ENCODE measurements at places on chromosomes 5 and 9.

- no peak for DNase-seq
These were observed 276.7 kb downstream of the AUH start for GRCh38 chr9:91084896-91085516.

DNA sequence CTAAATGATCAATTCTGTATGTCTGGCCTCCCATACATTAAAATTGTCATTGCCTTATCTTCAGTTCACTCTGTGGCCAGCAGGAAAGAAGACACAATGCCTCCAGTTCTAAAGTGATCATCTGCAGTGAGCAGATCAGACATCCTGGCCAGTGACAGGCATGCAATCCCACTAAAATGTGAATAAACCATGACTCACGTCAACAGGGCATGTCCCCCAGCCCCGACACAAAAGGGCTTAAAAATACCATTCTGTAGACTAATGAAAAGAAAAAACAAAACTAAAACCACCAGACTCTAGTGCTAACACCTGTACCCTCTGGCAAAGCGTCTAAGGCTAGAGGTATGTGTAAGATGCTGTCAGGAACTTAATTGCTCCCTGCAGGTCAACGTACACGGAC is 38.5 kb downstream of the DDX31 start:
- no peak for DNase-seq

- peak; percentile 19 for DNase-seq
These were observed 29.2 kb upstream of the SEMA4D start for GRCh38 chr9:89527084-89527483.

- DNase-seq, result peak; percentile 29
These were observed 33.9 kb upstream of the FOXB2 start for GRCh38 chr9:76985581-76985980.

- no peak for DNase-seq
These were observed 282.9 kb upstream of the ANKRD55 start for GRCh38 chr5:56516035-56516434.

DNA sequence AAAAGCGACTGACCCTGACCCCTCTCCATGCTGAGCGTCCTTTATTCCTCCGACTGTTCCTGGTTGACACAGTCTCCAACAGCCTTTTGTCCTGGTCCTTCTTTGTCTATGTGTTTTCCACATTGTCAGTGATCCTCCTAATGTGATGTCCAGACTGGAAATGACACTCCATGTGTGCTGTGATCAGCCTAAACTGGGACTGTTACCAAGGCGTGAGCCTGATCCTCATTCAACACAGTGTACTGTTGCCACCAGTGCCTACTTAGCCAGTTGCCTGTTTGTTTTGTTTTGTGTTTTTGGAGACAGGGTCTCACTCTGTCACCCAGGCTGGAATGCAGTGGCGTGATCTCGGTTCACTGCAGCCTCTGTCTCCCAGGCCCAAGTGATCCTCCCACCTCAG is 192.1 kb downstream of the GOLPH3 start:
- DNase-seq, result no peak

- no peak for DNase-seq
These were observed 38.7 kb downstream of the PLEKHG4B start for GRCh38 chr5:130601-131131.

GRCh38 chr5:54676481-54677340 is 159.2 kb downstream of the SNX18 start:
- peak; percentile 7 for DNase-seq

- DNase-seq, result no peak
These were observed 1.1 kb downstream of the VLDLR start for GRCh38 chr9:2622461-2623287.

GRCh38 chr5:119385536-119386128 is 29.8 kb downstream of the TNFAIP8 start:
- DNase-seq, result no peak

GRCh38 chr5:86807046-86808031 is 189.6 kb downstream of the COX7C start:
- peak; percentile 11 for DNase-seq

GRCh38 chr5:149730620-149731331 is 666 bp downstream of the PPARGC1B start:
- DNase-seq, result peak; percentile 75

GRCh38 chr5:74616236-74617146 is 24.0 kb downstream of the ENC1 start:
- DNase-seq, result peak; percentile 51

DNA sequence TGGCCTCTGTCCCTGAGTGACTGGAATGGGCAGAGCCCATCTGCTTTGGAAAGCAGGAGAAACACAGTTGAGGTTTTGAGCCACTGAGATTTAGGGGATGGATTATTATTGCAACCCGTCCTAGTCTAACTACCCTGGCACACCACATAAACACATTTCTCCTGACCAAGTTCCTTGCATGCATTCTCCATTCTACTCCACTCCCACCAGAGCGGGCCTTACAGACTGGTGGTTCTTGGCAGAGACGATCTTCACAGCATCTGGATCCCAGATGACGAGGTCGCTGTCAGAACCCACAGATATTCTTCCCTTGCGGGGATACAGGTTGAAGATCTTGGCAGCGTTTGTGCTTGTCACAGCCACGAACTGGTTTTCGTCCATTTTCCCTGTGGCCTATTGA is 111.0 kb downstream of the DPYSL3 start:
- no peak for DNase-seq

GRCh38 chr9:13163287-13163686 is 116.2 kb downstream of the MPDZ start:
- no peak for DNase-seq

DNA sequence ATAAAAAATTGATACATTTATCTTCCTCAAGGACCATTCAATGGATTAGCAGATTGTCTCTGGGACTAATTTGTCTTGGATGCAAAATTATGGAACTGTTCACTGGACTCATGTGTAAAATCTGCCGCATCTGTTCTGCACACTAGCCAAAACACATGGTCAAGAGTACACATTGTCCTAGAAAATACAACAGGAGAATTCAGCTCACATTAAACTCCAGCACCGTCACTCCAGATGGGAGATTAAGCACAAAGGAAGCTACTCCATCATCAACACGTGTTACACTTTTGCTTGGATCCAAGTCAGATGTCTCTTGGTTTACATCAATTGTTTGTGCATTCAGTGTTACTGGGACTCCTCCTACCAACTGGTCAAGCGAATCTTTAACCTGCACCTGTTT is 28.8 kb downstream of the C5 start:
- DNase-seq, result no peak

GRCh38 chr5:1765141-1765879 is 34.3 kb downstream of the MRPL36 start:
- no peak for DNase-seq

DNA sequence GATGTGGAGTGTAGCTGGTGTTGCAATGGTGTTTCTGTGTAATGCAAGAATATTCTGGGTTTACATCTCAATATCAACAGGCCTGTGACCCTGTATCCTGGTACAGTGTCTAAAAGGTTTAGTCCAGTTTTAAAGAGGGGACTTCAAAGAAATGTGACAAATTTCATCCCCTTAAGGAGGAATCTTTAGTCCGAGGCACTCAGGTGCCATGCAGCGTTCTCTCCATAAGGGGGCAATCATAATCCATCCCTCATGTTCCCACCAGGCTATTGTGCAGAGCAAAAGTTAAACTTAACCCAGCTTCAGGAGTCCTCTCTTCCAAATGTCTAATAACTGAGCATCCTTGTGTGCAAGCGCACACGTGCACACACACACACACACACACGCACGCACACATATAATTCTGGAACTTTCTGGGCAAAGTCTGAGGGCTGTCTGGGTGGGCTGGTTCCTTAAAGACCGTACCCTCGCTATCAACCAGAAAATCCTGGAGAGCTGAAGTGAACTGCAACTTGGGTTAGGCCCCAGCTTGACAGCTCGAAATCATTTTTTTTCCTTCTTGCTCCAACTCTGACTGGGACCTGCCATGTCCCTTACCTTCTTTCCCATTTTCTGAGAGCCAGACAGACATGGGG is 46.0 kb downstream of the CRB2 start:
- DNase-seq, result peak; percentile 71

GRCh38 chr5:181215997-181216989 is 6.8 kb upstream of the TRIM41 start:
- no peak for DNase-seq

DNA sequence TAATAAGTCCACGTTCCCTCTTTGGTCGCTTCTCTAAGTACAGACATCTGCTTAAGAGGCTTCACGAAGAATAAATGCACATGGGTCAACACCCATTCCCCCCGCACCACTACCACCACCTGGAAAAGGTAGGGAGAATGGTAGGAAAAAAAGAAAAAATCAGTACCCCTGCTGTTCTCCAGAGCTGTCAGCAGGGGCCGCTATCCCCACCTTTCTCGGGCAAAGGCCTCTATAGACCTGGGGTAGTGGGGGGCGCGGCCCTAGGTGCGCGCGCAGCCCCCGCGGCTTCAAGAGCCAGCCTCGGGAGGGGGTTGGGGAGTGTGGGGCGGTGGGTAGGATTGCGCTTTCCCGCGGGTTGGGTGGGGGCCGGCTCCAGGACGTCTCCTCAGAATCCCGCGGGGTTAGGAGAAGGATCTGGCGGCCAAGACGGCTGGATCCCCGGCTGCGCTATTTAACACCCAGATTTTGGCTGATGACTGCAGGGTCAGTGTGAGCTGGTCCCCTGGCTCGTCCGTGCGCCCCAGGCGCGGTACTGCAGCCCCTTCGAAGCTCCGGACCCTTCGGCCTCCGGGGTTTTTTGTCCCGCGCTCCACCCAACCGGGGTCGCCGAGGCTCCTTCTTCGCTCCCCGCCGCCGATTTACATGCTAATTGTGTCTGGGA is 1.6 kb upstream of the SEMA6A start:
- no peak for DNase-seq

DNA sequence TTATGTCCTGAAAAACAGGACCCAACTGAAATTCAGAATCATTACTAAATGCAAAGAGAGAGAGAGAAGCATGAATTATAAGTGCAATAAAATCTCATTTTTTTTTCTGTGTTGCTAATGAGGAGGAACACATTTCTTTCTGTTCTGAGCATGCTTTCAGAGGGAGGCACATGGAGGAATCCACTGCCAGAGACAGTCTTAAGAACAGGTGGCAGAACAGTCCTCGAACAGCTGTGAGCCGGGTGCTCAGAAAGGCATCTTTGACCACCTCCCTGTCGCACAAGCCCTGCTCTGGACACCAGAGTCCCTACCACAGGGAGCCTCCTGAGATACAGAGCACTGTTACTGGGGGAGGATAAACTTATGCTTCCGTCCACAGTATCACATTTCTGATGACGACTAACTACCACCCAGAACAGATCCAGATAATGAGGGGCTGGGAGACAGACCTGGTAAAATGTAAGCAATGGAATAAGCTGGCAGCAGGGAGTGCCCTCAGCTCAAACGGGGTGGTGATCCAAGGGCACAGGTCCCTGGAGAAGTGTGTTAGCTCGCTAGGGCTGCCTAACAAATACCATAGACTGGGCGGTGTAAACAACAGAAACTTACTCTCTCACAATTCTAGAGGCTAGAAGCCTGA is 134.0 kb downstream of the SLC1A3 start:
- DNase-seq, result peak; percentile 90
